Tibial nerve (tissue), 4 donors: ENCODE measurements at places on chromosomes 1 and 21. TPM values are rescaled to one million over a fixed set of nuclear protein-coding genes. Genes with fewer than 3 reads are reported as not detected.

The ITLN2 gene
- total RNA-seq, result not detected

The OR2T33 gene
- total RNA-seq, result not detected

The SLC25A34 gene
- 2.8 TPM for total RNA-seq

The SHISAL2A gene
- total RNA-seq, result 1.2 TPM

The TEX38 gene
- not detected for total RNA-seq

The RAB3B gene
- total RNA-seq, result 0.39 TPM

The KRTCAP2 gene
- 149 TPM for total RNA-seq

GRCh38 chr1:31788825-31789256, 24.7 kb upstream of the ADGRB2 start:
- H3K27me3 ChIP-seq, result no peaks in the 10 kb centered on the region
- peaks cover 13% of the 10 kb centered on the region for H3K4me1 ChIP-seq
- H3K27ac ChIP-seq, result peak overlapping the region; percentile 82
- H3K36me3 ChIP-seq, result no peaks in the 10 kb centered on the region

- no peaks in the 10 kb centered on the region for H3K36me3 ChIP-seq
- H3K27ac ChIP-seq, result no peak overlapping the region
- no peak overlapping the region for H3K4me3 ChIP-seq
- H3K27me3 ChIP-seq, result no peaks in the 10 kb centered on the region
Observed at GRCh38 chr1:225944951-225945350, 3.9 kb upstream of the LEFTY2 start.

DNA sequence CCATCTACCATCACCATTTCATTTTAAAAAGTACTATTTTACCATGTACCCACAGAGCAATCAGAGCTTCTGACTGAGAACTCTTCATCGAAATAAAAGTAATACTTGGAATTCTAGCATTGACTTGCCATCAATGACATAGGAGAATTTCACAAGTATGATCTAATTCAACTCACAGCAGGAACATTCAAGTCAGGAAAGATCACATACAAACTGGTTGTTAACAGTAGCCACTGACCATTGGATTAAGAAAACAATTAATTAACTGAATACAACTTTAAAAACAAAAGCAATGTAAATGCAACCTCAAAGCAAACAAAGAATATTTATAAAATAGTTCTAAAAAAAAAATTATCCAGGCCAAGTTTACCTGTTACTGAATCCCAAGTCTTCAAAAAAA, 18.8 kb downstream of the RNF115 start:
- no peaks in the 10 kb centered on the region for H3K27me3 ChIP-seq
- no peak overlapping the region for H3K4me3 ChIP-seq
- peaks cover 49% of the 10 kb centered on the region for H3K4me1 ChIP-seq
- H3K36me3 ChIP-seq, result peaks cover 5% of the 10 kb centered on the region
- no peak overlapping the region for H3K27ac ChIP-seq

- H3K36me3 ChIP-seq, result no peaks in the 10 kb centered on the region
- H3K4me3 ChIP-seq, result no peak overlapping the region
- no peak for DNase-seq
- H3K27me3 ChIP-seq, result no peaks in the 10 kb centered on the region
Observed at GRCh38 chr21:26739189-26739588, 106.0 kb downstream of the ADAMTS1 start.

- H3K4me3 ChIP-seq, result no peak overlapping the region
- H3K27me3 ChIP-seq, result no peaks in the 10 kb centered on the region
- peaks cover 86% of the 10 kb centered on the region for H3K36me3 ChIP-seq
- no peak overlapping the region for H3K27ac ChIP-seq
Observed at GRCh38 chr1:44297695-44298400, 57.2 kb downstream of the ERI3 start.

- no peaks in the 10 kb centered on the region for H3K27me3 ChIP-seq
- H3K4me3 ChIP-seq, result no peak overlapping the region
- no peak overlapping the region for H3K27ac ChIP-seq
- H3K36me3 ChIP-seq, result no peaks in the 10 kb centered on the region
- DNase-seq, result no peak
- no peaks in the 10 kb centered on the region for H3K4me1 ChIP-seq
Observed at GRCh38 chr1:119485201-119485600, 21.8 kb upstream of the HSD3B1 start.

DNA sequence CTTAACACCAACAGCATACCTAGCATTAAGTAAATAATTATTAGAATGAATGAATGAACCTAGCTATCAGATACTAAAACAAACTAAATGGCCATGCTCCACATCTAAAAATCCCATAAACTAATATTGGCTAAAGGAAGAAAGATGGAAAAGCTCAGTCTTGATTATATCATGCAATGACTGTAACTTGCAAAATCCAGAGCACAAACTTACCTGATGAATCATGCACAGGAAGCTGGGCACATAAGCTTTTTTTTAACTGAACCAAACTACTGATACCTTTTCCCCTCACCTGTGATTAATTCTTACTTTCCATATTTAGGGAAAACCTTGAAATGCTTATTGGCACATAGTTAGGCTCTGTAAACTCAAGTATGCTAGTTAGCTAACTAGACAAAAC, 70.2 kb downstream of the KIF14 start:
- H3K36me3 ChIP-seq, result no peaks in the 10 kb centered on the region
- no peak for DNase-seq
- H3K4me1 ChIP-seq, result no peaks in the 10 kb centered on the region
- no peak overlapping the region for H3K27ac ChIP-seq
- no peaks in the 10 kb centered on the region for H3K27me3 ChIP-seq

DNA sequence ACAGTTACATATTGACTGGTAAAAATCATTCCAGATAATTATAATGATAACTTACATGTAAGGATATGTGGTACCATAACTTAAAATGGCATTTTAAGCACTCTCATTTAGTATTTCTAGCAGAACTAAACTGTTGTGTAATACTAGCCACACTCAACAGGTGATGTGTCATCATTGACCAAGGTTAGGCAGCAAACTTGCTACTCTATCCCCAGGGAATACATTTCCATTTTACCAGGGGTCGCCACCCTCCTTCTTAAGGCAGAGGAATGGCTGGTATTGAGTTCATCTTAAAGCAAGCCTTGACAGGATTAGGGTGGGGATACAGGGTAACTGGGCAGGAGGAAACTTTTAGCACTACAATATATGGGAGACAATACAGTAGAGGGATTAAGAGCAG, 259.8 kb upstream of the CAMK1G start:
- no peaks in the 10 kb centered on the region for H3K36me3 ChIP-seq
- H3K4me1 ChIP-seq, result no peaks in the 10 kb centered on the region
- H3K27me3 ChIP-seq, result no peaks in the 10 kb centered on the region
- DNase-seq, result no peak

GRCh38 chr1:184747089-184747955, 7.3 kb downstream of the EDEM3 start:
- peaks cover 31% of the 10 kb centered on the region for H3K4me1 ChIP-seq
- no peaks in the 10 kb centered on the region for H3K27me3 ChIP-seq
- H3K27ac ChIP-seq, result no peak overlapping the region
- H3K36me3 ChIP-seq, result no peaks in the 10 kb centered on the region

GRCh38 chr1:226424221-226425003, 16.5 kb upstream of the PARP1 start:
- H3K36me3 ChIP-seq, result no peaks in the 10 kb centered on the region
- H3K27me3 ChIP-seq, result no peaks in the 10 kb centered on the region
- no peak overlapping the region for H3K4me3 ChIP-seq
- no peaks in the 10 kb centered on the region for H3K4me1 ChIP-seq
- no peak overlapping the region for H3K27ac ChIP-seq
- DNase-seq, result no peak

DNA sequence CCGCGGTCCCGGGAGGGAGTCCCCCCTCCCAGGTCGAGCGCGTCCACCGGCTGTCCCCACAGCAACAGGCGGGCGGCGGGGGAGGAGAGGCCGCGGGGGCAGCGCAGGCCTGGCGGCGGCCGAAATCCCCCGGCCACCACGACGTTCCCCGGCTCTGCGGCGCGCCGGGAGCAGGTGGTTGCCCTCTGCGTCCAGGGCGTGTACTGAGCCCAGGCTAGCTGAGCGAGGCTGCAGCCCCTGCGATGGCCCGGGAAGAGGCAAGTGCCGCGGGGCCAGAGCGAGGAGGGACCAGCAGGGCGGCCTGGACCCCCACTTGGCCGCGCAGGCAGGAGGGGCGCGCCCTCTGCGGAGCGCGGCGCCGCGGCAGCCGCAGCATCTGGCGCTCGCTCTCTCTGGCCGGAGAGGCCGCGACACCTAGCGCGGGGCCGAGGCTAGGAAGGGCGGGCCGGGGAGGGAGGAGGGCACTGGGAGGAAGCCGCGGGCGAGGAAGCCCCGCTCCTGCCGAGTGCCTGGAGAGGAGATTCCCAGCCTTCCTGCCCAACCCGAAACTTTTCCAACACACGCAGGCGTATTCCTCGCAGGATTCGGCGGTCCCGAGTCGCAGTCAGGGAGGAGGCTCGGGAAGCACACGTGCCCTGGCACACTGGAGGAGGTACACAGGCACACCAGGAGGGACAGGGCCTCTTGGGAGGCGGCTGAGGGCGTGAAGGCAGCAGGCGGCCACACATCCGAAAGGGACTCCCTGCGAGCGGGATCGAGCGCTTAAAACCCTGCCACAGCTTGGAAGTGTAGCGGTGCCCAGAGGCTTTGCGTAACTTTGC, 4.9 kb upstream of the PROX1 start:
- no peaks in the 10 kb centered on the region for H3K36me3 ChIP-seq
- H3K27me3 ChIP-seq, result peaks cover 91% of the 10 kb centered on the region
- no peak overlapping the region for H3K27ac ChIP-seq

- no peak overlapping the region for H3K4me3 ChIP-seq
- no peak for DNase-seq
- no peaks in the 10 kb centered on the region for H3K36me3 ChIP-seq
Observed at GRCh38 chr1:31814631-31815306, 1.1 kb downstream of the SPOCD1 start.

GRCh38 chr1:110638058-110638457, 31.9 kb upstream of the KCNA2 start:
- no peaks in the 10 kb centered on the region for H3K36me3 ChIP-seq
- no peak overlapping the region for H3K27ac ChIP-seq
- DNase-seq, result no peak
- no peaks in the 10 kb centered on the region for H3K27me3 ChIP-seq

DNA sequence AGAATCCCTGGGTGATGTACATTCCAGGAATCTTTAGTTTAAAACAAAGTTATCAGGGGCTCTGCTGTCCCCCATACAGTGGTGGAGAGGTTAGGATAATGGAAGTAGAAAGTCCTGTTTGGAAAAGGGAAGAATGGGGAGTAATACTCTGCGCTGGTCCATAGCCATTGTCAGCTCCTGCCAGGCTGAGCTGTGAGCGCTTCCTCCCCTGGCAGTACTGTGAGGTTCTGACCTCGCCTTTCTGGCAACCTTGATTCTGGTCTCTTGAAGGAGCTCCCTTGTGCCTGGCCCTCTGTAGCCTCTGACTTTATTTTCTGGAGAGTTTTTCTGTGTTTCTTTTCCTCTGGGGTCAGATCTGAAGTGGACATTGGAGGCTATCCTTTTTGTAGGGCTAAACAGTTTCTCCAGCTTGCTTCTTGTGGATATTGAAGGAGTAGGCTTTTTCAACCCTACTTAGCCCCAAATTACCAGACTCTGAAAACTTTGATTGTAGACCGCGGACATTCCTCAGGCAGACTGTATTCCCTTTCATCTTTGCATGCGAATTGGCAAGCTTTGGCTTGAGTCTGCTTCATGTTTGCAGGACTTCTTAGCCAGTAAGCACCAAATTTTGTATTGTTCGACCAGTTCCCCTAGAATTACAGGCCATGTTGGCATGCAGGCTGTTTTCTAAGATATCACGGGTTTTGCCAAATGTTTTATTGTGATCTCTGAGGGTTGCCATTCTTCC, 13.8 kb downstream of the UBE4B start:
- H3K4me3 ChIP-seq, result no peak overlapping the region
- H3K27ac ChIP-seq, result peak overlapping the region; percentile 21
- peaks cover 19% of the 10 kb centered on the region for H3K4me1 ChIP-seq
- H3K27me3 ChIP-seq, result no peaks in the 10 kb centered on the region

GRCh38 chr1:166083887-166084286, 82.9 kb downstream of the FAM78B start:
- peaks cover 6% of the 10 kb centered on the region for H3K4me1 ChIP-seq
- H3K4me3 ChIP-seq, result no peak overlapping the region
- no peaks in the 10 kb centered on the region for H3K36me3 ChIP-seq
- no peak for DNase-seq
- no peaks in the 10 kb centered on the region for H3K27me3 ChIP-seq

DNA sequence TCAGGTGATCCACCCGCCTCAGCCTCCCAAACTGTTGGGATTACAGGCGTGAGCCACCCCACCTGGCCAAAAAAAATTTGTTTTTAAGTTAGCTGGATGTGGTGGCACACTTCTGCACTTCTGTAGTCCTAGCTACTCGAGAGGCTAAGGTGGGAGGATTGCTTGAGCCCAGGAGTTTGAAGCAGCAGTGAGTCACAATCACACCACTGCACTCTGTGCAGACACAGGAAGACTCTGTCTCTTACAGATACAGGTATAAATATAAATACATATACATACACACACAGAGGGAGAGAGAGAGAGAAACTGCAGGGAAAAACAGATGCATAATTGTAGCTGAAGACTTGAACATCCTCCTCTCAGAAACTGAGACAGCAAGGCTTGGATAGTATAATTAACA, 34.8 kb upstream of the EPS15 start:
- no peak overlapping the region for H3K4me3 ChIP-seq
- H3K27ac ChIP-seq, result no peak overlapping the region
- no peak for DNase-seq

- no peak overlapping the region for H3K4me3 ChIP-seq
- no peak for DNase-seq
- H3K27ac ChIP-seq, result no peak overlapping the region
- H3K36me3 ChIP-seq, result peaks cover 15% of the 10 kb centered on the region
- no peaks in the 10 kb centered on the region for H3K27me3 ChIP-seq
Observed at GRCh38 chr1:155929057-155929456, 5.2 kb downstream of the KHDC4 start.

DNA sequence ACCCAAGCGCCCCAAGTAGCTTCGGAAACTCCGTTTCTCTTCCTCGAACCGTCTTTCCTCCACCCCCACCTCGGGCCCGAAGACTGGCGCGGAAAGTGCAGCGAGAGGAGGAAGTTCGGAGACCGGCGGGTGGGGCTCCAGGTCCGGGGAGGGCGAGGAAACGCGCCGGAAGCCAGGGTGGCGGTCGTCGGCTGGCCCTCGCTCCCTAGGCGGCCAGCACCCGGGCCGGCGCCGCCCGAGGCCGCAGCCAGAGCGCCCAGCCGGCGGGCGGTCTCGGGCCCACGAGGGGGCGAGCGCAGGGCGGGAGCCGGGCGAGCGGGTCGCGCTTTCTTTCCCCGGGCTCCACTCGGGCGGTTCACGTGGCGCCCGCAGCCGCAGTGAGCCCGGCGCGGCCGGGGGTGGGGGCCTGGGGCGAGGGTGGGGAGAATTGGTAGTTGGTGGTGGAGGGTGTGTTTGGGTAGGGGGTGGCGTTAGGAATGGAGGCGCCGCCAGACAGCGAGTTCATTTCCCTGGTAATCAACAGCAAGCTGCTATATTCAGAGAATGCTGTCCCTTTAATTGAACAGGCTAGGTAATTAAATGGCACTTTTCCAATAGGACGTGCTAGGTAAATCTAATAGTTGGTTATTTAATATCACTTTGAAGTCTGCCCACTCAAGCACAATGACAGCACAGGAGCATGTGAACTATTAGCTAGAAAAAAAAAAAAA, 6.7 kb downstream of the LMO4 start:
- H3K4me3 ChIP-seq, result peak overlapping the region; percentile 86
- H3K27ac ChIP-seq, result peak overlapping the region; percentile 89
- peak; percentile 34 for DNase-seq
- H3K4me1 ChIP-seq, result peaks cover 62% of the 10 kb centered on the region
- no peaks in the 10 kb centered on the region for H3K36me3 ChIP-seq
- no peaks in the 10 kb centered on the region for H3K27me3 ChIP-seq

GRCh38 chr1:232291261-232291660, 338.7 kb downstream of the SIPA1L2 start:
- H3K4me3 ChIP-seq, result no peak overlapping the region
- no peaks in the 10 kb centered on the region for H3K27me3 ChIP-seq
- no peaks in the 10 kb centered on the region for H3K36me3 ChIP-seq

GRCh38 chr1:230796626-230797025, 49.4 kb downstream of the CAPN9 start:
- no peaks in the 10 kb centered on the region for H3K4me1 ChIP-seq
- no peak overlapping the region for H3K4me3 ChIP-seq
- no peak overlapping the region for H3K27ac ChIP-seq
- H3K27me3 ChIP-seq, result no peaks in the 10 kb centered on the region
- no peaks in the 10 kb centered on the region for H3K36me3 ChIP-seq
